ENCODE measurements at places on chromosomes 2 and 18.

GRCh38 chr2:227134591-227134990, 29.4 kb downstream of the COL4A4 start:
- DNase-seq: no peak

GRCh38 chr2:168343586-168343985, 96.2 kb upstream of the STK39 start:
- no peak for DNase-seq

GRCh38 chr2:238493880-238494572, 67.3 kb downstream of the ASB1 start:
- no peak for DNase-seq

GRCh38 chr2:50431958-50432650, 599.8 kb downstream of the NRXN1 start:
- no peak for DNase-seq

- no peak for DNase-seq
These were observed 52.4 kb upstream of the UPP2 start for GRCh38 chr2:158049129-158049855.

DNA sequence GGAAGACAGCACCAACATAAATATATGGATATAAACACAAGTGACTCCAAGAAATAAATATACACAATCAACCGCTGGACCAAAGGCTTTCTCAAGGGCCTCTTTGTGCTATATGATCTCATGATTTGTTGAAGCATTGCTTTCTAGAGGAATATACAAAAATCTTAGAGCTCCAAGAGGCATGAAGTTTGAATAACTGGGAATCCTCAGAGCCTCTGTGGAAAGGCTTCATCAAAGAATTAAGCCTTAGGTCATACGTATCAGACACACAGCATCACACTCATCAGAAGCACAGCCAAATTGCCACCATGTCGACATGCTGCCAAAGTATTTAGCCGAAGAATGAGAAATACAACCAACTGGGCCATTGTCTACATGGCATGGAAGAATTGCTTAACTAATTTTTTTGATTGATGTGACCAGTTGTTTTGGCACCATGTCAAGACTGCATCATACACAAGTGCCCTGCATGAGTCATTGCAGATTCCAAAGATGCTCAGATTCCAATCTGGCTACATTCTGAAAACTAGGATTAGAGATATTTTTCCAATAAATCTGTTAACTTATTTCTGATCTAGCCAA, 860.6 kb upstream of the ZEB2 start:
- DNase-seq: no peak

- DNase-seq: peak; percentile 39
These were observed 31.1 kb downstream of the DOK1 start for GRCh38 chr2:74585406-74586185.

DNA sequence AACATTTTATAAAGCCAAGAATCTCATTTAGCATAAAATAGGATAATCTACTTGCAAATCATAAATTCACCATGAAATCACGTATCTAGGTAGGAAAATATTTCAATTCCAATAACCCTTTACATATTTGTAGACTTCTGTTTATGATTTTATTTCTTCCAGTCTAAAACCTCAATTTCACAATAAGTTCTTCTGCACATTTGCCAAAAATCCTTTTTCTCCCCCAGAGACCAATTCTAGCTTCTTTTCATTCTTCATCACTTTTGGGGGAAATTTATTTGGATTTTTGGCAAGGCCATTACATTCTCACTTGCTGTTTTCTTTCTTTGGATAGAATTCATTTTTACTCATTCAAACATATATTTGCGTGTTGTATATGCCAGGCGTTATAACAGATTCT, 86.8 kb downstream of the SPRED2 start:
- no peak for DNase-seq
